ENCODE measurements at places on chromosomes 2 and 18.

GRCh38 chr2:233343171-233343705 lies 11.1 kb upstream of the DGKD start:
- no peak for DNase-seq

DNA sequence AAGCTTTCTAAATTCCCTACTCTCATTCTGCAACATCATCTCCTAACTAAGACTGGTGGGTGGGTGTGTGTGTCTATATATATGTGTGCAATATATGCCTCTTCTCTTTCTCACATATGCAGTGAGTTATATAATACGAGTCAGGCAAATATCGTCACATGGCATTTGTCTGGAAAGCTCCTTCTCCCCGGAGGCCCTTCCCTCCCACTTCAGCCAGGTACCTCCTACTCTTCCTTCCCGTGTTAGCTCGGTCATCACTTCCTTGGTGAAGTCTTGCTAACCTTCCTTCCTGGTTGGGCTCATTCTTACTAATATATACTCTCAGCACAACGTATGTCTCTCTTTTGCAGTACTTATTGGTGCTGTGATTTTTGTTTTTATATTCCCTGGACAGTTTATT lies 66.4 kb upstream of the NCK2 start:
- no peak for DNase-seq

- no peak for DNase-seq
These were observed 11.9 kb downstream of the TNS1 start for GRCh38 chr2:217990791-217991465.

DNA sequence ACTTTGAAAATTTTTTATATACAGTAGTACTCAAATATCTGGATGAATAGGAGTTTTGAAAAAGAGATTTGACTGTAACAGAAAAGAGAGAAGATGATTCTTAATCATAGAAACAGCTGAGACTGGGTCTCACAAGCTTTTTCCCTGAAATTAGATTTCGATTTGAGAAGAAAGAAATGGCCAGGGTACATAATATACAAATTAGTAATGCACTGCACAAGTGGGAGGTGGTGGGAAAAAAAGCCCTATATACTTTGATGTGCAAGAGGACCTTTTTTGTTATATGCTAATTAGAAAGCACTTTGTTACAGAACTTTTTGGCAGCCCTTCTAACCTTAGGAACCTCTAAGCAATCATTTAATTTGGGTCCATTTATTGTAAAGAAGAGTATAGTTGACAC lies 62.9 kb downstream of the EML4 start:
- DNase-seq, result no peak

GRCh38 chr2:71849111-71849510 lies 298.6 kb downstream of the CYP26B1 start:
- DNase-seq, result no peak

DNA sequence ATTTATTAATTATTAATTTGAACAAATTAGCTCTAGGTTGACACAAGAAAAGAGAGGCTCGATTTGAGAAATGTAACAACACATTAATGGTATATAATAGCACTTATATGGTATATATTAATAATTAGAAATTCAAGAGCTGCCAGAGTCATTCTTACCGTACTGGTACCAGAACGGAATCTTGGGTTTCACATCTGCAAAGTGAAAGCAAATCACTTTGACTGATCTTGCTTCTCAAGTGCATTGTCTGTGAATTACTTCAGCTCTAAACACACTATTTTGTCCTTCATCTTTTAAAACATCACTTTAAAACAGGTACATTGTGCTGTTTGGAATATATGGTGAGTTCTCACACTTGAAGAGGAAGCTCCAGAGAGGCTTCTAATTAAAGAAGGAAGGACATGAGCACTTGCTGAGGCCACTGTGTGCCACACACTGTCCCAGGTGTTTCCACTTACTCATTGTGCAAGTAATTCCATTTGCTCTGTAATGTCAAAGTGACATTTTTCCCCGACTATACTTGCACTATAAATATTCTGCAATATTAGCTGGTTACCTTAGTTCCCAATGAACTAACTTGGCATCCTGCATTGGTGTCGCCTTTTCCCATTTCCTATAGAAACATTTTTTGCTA lies 85.8 kb downstream of the PLA2R1 start:
- DNase-seq, result no peak

DNA sequence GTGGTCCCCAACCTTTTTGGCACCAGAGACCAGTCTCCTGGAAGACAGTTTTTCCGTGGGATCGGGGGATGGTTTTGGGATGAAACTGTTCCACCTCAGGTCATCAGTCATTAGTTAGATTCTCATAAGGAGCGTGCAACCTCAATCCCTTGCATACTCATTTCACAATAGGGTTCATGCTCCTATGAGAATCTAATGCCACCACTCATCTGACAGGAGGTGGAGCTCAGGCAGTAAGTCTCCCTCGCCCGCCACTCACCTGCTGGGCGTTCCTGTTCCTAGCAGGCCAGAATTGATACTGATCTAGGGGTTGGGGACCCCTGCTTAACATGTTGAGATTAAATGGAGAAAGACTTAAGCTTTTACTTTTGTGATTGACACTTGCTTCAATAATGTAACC lies 9.9 kb downstream of the NABP1 start:
- no peak for DNase-seq
